Stimulated activated CD4-positive, alpha-beta T cell treated with anti-CD3 and anti-CD28 coated beads, Interleukin-4, amount 100 ng/mL, for 48 hours (primary cell): ENCODE measurements at places on chromosomes 7 and 10.

DNA sequence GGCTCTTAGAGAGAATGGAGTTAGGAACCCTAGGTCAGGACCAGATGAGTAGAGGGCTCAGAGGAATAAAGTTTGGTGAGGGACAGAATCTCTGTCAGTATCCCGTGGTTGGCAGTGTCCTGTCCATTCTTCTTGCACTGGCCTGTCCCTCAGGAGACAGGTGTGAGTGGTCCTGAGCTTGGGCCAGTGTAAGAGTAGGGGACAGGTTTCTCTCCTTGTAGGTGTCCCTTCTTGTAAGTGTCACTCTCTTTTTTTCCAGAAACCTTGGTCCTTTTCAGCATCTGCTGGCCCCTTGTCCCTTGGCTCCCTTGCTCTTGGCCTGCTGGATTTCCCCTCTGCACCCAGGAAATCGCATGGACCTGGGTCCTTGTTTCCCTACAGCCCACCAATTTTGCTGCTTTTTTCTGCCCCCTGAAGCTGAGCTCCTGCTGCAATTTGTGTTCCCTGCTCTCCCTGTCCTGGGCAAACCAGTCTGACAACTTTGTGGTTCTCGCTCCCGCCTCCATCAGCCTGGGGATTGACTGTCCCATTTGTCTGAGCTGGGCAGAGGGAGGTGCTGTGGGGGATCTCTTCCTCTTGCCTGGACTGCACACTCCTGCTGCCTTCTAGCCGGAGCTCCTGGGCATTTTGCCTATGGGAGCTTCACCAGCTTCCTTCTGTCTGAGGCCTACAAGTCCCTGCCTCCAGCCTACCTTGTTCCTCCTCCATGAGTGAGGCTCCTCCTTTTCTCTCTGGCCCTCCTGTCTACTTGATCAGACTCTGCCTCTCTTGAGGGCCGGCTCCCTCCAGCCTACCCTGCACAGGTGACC is 6.5 kb downstream of the TSPAN14 start:
- no peak for DNase-seq

DNA sequence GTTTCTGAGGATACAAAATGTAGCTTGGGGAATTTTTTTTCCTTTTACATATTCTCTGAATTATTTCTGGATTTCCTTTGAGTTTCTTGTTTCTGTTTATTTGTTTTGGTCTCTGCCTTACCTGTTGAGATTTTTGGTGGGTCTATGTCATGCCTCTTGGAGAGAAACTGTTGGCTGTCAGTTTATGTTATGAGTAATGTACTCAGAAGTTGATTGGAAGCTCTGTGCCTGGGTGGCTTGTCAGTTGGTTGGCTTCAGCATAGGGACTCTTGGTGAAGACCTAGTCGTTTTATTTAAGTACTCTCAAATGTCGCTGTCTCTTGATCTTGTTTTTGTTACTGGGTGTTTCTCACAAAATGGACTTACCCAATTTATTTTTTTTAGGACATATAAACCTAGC is 132.4 kb downstream of the CDK14 start:
- no peak for DNase-seq

GRCh38 chr7:14487701-14488395 is 414.7 kb downstream of the DGKB start:
- no peak for DNase-seq

- DNase-seq, result no peak
These were observed 16.1 kb upstream of the PCLO start for GRCh38 chr7:83178796-83179195.

GRCh38 chr10:104646146-104646545 is 5.1 kb downstream of the SORCS3 start:
- no peak for DNase-seq

- DNase-seq, result no peak
These were observed 27.7 kb downstream of the ANXA8 start for GRCh38 chr10:47456079-47456785.

- DNase-seq, result no peak
These were observed 53.5 kb upstream of the ARHGAP21 start for GRCh38 chr10:24777196-24777595.
